ENCODE measurements at places on chromosomes 1 and 21.
A peak's percentile ranks its signal among the peaks of the same experiment; 100 is the strongest.

DNA sequence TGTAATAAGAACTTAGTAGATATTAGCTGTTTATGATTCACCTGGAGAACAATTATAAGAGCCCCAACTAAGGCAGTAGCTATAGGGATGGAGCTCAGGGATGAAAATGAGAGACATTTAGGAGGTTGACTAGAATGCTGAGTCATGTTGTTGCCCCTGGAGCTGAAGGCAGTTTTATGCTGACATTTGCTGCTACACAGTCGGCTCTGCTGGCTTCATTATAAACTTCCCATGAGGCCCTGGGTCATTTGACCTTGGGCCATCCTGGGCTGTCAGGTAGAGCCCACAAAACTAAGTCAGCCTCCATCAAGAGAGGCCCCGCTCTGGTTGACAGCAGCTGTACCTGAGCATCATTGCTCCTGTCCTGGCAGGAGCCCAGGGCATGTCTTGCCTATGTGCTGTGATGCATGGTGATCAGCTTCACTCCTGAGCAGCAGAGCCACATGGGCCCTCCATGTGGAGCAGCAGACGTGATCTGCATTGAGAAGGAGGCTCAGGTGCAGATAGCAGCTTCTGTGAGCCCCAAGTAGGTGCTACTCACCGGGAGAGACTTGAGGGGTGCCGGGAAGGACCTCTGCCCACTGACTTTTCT, 112.4 kb downstream of the TBX19 start:
- no peak for ATAC-seq

GRCh38 chr1:228142155-228142691, 2.1 kb downstream of the GUK1 start:
- ATAC-seq = no peak

GRCh38 chr1:245791410-245792312, 636.9 kb downstream of the KIF26B start:
- ATAC-seq = no peak

DNA sequence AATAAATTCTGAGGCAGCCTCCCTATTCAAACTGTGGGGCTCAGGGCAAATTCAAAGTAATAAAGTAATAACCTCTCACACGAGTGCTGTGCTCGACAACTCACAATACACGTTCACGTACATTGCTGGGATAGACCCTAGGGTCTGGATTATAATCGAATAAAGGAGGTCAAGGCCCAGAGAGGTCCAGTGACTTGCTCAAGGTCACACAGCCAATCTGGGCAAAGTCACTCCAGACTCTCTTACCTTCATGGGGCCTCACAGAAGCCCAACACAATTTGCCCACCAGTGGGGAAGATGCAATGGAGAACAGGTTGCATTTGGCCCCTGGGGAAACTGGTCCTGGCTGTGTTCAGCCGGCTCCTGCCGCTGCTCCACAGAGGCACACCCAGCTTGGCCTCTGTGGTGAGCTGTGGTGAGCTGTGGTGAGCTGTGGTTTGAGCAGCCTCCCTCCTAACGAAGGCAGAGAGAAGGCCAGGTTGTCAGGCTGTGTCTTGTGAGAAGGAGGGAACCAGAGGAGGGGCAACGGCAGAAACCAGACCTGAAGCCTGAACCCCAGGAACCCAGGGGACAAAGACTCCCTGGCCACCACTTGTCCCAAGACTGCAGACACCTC, 35.1 kb downstream of the NUAK2 start:
- ATAC-seq = no peak

DNA sequence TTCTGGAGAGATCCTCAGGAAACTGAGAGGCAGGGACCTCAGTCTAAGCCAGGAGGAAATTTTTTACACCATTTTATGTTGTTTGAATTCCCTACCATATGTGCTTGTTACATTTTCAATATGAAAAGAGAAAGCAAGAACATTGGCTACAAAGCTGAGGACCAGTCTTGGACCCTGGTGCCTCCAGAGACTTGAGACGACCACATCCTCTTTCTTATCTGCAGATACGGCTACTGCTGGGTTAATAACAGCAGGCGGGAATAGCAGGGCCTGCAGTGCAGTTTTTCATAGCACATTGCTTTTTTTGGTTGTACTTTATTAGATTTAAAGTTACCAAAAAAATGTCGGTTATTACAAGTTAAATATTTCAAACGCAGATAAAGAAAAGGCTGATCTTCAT, 3.9 kb downstream of the KDM4A start:
- no peak for ATAC-seq

GRCh38 chr1:24743404-24744211, 1.6 kb upstream of the CLIC4 start:
- no peak for ATAC-seq

- ATAC-seq = peak; percentile 80
Measured at GRCh38 chr1:186082235-186082937, 292.7 kb downstream of the TPR start.

DNA sequence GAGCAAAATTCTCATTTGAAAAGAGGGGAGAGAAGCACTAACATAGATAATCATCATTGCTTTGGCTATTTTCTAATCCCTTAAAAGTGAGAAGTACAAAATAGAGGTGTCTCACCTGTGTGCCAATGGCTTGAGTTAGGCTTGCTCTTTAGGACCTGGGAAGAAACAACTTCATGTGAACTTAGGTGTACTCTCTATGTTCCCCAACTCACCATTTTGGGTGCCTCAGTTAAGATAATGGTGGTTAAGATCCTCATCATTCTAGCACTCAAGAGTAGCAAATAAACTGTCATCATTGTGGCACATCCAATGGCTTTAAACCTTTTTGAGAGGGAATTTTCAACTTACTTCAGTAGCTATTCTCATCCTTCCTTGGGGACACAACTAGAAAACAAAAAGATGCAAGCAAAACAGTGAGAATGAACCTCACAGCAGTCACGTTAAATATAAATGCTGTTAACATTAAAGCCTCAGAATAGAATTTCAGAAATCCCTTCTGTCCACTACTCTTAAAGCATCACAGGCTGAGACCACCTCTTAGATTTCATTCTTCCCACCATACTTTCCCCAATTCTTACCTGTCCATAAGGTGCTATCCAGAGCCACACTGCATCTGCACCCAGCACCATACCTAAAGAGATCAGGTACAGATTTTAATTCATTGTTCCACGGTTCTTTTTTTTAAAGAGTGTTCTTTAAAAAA, 1.2 kb downstream of the GAS5 start:
- no peak for ATAC-seq

DNA sequence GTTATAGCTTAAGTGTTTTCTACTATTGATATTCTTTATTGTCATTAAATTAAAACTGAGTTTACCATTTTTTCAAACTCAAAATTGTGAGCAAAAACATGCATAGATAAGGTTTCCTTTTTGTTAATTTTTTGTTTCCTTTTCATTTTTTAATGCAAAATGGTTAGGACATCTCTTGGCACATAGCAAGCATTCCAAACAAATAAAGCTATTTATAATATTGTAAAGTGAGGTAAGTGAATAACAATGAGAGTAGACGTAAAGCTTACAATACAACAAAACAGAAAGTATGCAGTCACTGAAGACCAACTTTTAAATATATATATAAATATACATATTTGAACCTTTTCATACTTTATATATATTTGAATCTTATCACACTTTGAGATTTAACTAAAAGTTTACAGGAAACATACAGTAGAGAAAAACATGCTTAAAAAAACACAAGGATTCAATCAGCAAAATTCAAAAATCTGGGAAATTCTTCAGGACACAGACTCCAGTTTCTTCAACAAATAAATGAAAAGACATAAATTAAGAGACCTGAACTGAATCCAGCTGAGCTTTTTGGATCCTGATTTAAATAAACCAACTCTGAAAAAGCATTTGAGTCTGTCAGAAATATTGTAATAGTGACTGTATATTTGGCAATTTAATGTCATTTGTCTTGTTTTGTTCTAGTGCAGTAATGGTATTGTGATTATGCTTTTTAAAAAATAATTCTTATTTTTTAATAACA, 67.5 kb upstream of the SAMSN1 start:
- ATAC-seq = no peak

- ATAC-seq = peak; percentile 55
Measured at GRCh38 chr1:82923931-82924330, 1075.0 kb downstream of the TTLL7 start.

GRCh38 chr1:195909061-195909460, 699.2 kb downstream of the KCNT2 start:
- ATAC-seq = no peak

- no peak for ATAC-seq
Measured at GRCh38 chr1:174958396-174958795, 41.4 kb upstream of the CACYBP start.

DNA sequence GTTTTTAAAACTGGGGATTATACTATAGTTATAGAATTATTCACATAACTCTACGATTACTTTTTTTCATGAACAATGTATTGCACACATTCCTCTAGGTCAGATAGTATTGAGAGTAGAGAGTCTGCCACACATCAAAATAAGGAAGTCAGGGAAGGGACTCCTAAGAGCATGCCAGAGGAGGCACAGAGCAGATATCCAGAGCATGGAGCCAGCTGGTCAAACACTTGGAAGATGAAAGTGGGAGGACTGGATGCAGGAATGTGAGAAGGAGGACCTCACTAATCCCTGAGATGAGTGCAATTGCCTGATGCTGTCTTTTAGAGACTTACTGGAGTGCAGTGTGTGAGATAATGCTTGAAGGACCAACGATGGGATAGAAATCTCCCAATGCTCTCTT, 9.6 kb upstream of the RFX5 start:
- ATAC-seq = no peak

DNA sequence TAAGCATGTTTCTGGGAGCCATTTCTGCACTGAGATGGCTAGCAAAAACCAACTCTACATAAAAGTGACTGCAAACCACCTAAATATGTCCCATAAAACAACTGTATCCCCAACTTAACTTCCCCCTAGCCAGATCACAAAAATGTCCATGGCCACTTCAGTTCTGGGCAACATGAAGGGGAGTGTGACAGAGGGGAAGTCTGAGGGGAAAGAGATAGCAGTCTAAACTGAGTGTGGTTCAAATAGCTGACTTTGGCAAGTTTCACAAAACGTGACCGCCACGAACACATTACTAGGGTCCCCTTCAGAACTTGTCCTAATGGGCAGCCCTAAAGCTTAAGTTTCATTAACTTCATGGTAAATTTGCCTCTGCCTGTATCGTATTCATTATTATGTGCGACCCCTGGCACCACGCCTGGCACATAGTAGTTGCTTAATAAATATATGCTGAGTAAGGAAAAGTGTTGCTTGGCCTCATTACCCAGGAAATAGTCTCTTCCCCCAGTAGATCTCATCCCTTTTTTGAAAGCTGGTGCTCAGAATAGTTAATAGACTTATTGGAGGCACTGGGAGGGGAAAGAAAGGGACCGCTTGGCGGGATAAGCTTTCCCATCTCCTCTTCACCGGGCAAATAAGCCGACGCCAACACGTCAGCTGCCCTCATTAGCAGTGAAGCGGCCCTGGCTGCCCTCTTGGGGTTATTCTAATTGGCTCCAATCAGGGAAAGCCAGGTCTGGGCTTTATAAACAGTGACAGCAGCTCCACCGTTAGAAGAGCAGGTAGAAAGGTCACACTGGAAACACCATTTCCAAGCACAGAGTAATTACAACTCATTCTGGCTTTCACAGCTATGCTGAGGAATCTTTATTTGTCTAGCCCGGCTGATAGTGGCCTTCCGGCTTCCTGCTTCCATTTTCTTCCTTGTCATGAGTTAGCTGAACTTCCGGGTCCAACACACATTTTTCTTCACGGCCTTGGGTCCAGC, 122.1 kb downstream of the LRIG2 start:
- no peak for ATAC-seq

DNA sequence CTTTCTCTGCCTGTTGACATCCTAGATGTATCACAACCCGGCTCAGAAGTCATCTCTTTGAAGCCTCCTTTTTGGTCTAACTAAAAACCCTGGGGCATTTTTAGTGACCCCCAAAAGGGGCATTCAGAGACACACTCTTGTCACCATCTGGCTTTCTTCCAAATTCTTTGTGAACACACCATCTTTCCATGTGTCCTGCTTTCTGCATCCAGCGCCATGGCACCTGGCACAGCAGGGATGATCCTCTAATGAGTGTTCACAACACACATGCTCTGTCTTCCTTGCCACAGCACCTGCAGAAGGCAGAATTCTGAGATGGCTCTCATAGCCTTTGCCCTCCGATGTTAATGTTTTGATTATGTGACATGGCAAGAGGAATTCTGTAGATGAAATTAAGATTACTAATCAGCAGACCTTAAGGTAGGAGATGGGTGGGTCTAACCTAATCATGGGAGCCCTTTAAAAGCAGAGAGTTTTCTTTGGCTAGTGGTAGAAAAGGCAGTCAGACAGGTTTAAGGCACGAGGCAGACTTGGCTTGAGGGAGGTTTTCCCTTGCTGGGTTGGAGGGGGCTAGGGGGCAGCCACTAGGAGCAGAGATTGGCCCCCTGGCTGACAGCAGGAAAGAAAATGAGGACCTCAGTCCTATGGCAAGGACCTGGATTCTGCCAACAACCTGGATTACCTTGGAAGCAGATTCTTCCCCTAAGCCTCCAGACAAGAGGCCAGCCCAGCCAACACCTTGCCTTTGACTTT, 4.9 kb upstream of the TMEM61 start:
- ATAC-seq = no peak

- ATAC-seq = no peak
Measured at GRCh38 chr1:235646463-235646862, 3.1 kb downstream of the GNG4 start.

DNA sequence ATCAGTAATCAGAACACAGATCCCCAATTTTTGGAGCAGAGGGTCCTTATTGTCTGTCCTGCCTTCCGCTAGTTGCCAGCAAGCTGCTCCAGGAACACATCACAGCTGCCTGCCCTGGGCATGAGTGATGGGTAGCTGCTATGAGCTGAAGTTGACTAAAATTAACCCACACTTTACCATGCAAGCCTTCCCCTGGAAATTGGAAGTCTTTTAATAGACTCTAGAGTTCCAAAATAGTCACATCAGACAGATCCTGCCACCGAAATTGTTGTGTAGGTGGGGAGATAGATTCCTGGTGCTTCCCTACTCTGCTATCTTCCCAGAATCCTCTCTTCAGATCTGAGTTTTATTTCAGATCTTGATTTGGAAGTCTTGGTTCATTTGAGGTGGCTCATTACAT, 63.1 kb upstream of the GCLM start:
- ATAC-seq = no peak

DNA sequence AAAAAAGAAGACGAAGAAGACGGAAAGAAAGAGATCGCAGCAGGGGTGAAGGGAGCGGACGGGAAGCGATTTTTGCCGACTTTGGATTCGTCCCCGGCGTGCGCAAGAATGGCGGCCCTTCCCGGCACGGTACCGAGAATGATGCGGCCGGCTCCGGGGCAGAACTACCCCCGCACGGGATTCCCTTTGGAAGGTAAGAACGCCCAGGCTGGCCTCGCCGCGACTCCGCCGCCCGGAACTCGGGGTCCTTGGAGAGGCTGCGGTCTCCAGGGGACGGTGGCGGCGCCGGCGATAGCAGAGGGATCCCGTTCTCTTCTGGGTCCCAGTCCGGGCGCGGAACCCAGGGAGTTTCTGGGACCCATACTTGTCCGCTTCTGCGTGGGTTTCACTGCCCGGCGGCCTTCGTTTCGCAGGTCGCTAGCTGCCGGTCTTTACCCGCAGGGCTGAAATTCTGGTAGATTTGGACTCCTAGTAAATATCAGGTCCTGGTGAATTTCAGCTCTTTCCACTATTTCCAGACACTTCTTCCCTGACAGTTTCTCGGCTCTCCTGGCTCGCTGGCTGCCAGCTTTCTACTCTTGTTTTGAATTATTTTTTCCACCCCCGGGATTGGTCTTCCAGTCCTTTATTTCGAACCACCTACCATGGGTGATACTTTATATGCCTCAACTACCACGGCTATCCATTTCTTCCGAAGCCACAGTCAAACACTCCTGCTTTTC, 1.0 kb downstream of the PAX7 start:
- ATAC-seq = no peak
